ENCODE measurements at places on chromosomes 7 and 10.

DNA sequence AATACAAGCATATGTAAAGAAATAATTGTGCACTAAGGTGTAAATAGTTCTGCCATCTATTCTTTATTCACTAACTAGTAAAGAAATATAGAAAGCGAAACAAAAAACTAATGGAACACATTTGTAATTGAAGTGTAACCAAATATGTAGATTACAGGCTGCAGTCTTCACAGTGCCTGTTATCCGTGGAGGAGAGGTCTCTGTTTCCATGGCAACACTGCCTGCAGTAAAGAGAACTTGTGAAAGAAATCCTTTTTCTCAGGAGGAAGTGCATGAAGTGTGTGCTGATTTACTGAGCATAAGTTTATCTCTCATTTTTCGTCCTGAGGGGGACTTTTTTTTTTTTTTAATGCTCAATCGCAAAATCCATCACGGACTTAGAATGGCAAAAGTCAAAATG lies 102.5 kb downstream of the APBB1IP start:
- DNase-seq, result no peak

DNA sequence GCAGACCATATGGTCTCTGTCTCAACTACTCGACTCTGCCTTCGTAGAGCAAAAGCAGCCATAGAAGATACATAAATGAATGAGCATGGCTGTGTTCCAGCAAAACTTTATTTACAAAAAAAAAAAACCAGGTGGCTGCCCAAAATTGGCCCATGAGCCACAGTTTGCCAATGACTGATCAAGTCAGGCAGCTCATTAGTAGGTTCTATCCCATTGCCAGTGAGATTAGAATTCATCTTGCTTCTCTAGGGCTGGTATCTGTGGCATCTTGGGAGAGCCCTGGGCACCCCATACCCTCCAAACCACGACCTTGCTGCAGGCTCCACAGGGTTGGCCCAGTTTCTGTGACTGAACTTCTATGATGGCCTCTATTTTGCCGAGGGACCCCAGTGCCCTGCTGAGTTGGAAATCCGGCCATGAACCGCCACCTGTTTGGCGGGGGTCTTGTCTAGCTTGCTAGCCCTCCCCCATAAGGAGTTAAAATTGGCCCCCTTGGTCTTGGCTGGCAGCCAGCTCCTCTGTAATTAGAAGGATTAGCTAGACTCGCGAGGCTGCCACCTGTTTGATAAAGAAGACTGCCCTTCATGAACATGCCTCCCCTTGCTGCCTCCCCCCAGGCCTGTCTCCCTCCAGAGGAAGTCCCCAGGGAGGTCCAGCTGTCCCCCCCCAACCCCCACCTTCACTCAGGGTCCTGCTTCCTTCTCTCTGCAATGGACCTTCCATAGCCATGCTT lies 83.9 kb downstream of the CHN2 start:
- no peak for DNase-seq

DNA sequence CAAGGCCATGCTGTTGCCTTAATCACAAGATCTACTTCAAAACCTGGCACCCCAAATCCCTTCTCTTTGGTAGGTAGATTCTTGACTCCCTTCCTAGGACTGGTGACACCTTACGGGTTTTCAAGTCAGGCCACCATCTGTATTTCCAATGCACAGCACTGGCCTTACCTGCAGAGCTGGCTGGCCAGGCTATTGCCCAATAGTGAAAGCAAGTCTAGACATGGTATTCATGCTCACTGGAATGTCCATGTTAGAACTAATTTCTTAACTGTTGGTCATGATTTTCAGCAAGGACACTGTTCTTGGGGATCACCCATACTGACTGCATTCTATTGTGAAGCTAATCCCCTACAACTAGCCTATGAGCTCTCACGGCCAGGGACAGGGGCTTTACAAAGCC lies 313.1 kb upstream of the RNF32 start:
- DNase-seq, result no peak

- DNase-seq, result peak; percentile 27
Observed at GRCh38 chr10:70758757-70759514, 26.2 kb downstream of the TBATA start.

DNA sequence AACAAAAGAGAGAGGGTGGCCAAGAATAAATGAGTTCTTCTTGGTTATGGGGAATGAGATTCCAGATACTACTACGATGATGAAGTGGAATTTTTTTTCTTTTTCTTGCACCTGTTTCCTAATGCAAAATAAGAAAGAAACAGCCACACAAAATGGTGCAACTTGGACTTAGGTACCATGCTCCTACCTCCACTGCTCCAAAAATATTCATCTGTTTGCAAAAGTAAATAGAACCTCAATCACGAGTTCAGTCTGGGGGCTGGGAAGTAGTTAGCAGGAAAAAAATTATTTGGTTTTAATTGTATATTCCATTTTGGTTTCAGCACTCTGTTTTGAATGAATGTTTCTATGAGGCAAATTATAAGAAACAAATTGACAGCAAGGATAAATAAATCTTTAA lies 73.5 kb downstream of the SLC25A13 start:
- no peak for DNase-seq

DNA sequence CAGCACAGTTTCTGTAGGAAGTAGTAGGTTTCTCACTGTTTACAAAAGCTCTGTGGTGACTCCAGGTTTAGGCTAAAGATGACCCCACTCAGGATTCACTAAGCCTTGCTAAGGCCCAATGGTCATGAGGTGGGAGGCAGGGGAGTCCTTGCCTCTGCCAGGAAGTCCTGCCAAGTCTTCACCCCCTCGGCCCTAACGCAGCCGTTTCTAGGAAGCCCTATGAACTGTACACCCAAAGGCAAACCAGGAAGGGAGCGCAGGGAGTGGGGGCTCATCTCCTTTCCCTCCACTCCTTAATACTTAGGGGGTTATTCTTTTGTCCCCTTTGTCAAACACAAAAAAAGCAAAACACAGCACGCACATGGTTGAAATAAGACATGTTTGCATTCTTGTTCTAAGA lies 64.6 kb downstream of the CTBP2 start:
- no peak for DNase-seq

GRCh38 chr7:7569615-7570014 lies 2.9 kb downstream of the MIOS start:
- no peak for DNase-seq

GRCh38 chr7:19899529-19899928 lies 126.1 kb upstream of the TMEM196 start:
- DNase-seq, result no peak

GRCh38 chr7:157017603-157018327 lies 7.3 kb upstream of the MNX1 start:
- no peak for DNase-seq

GRCh38 chr7:39919646-39920045 lies 30.4 kb upstream of the CDK13 start:
- DNase-seq, result no peak

- DNase-seq, result no peak
Observed at GRCh38 chr7:55486192-55486590, 86.1 kb downstream of the VOPP1 start.

DNA sequence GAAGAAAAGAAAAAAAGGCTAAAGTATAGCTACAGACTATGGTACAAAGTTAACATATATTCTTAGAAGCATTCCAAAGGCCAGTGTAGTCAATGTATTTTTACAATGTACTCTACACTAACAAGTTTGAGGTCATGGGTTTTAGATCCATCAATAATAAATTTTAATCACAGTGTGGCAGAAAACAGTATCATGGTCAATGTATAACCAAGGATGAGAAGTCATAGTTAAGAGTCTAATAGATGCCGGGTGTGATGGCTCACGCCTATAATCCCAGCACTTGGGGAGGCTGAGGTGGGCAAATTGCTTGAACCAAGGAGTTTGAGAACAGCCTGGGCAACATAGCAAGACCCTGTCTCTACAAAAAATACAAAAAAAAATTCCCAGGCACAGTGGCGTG lies 53.1 kb downstream of the SLC16A12 start:
- no peak for DNase-seq

DNA sequence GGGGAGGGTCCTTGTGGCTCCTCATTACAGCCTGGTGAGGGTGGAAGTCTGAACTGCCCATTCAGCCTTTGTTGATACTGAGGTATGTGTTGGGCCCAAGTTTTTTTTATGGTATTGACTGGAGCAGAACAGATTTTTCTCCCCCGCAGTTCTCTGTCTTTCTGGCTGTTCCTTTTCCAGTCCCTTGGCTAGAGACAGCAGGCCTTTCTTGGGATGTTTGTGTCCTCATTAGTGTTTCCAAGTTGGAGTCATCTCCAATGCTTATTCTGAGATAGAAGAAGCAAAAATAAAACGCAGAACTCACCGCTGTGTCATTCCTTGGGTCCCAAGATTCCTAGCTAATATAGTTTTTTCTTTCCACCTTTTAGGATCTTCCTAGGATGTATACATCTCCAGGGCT lies 193.3 kb downstream of the RAMP3 start:
- no peak for DNase-seq

DNA sequence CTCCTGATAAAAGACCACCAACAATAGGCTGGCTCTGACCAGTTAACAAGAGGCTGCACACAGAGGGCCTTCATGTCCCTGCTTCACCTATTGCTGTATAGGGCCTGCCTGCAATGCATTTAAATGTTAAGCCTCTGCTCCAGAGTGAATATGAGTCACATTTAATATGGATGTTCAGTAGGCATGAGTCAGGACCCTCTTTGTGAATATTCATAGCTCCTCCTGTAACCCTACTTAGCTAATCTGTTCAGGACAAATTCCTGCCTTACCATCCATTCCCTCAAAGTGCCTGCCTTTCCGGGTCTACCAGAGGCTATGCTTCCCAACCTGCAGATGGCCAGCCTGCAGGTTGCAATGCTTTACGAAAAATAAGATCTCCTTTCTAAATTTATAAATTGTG lies 32.5 kb downstream of the ARHGAP22 start:
- DNase-seq, result no peak

DNA sequence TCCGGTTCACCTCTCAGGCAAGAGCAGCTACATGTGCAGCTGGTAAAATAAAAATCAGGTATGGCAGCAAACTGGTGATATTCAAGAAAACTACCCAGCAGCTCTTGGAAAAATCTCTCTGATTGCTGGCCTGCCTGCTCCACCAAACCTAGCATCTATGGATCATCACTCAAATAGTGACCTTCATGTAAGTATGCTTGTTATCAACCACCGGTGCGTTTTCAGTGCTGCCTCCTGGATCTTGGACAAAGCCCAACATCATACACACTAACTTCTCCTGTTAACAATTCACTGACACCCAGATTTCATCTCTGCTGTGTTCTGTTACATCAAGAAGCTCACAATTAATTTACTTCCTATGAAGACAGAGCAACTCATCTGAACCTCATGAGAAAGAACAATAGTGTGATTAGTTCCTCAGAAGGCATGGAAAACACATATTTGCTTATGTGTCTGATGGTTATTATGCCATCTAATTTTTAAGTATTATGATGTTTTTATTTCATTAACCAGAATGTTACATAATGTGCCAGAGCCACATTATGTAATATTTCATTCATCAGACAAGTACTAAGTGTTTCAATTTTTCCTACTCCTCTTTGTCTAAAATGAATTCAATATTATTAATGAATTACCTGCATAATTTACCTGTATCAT lies 8.8 kb downstream of the CDK6 start:
- DNase-seq, result no peak

- no peak for DNase-seq
Observed at GRCh38 chr7:14954035-14954434, 51.5 kb upstream of the DGKB start.

DNA sequence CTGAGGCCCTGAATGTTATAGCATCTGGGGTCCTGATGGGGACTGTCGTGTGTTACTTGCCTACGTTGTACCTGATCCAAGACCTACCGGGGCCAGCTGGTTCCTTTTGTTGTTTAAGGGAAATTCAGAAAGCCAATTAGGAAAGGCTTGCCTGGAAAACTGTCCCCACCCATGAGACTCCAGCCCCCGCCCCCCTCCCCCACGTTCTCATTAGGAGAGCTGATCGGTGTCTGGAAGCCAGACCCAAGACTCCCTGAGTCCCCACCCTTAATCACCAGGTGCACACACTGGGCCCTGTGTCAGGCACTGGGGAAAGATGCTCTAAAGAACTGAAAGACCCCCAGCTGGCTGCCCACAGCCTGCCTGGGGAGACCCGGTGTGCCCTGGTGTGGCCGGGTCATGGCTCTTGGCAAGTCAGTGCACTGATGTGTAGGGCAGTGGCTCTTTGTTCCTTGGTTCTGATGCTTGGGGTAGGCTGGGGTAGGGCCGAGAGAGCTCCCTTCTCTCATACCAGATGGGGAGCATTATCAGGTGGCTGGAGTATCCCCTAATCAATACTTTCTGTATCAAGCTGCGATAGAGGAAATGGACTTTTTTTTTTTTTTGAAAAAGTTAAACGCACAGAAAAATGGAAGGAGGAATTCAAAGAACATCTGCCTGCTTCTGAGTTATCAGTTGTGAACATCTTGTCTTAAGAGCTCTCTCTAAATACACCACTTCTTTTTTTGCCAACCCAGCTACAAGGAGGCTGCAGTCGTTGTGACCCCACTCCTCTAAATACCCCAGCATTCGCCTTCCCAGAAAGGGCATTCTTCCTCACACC lies 16.9 kb downstream of the TSPAN15 start:
- no peak for DNase-seq

GRCh38 chr7:91869661-91870060 lies 10.8 kb downstream of the MTERF1 start:
- no peak for DNase-seq

- DNase-seq, result no peak
Observed at GRCh38 chr7:75696263-75697037, 42.3 kb downstream of the HIP1 start.

GRCh38 chr10:116740971-116741370 lies 1.4 kb downstream of the HSPA12A start:
- DNase-seq, result no peak

DNA sequence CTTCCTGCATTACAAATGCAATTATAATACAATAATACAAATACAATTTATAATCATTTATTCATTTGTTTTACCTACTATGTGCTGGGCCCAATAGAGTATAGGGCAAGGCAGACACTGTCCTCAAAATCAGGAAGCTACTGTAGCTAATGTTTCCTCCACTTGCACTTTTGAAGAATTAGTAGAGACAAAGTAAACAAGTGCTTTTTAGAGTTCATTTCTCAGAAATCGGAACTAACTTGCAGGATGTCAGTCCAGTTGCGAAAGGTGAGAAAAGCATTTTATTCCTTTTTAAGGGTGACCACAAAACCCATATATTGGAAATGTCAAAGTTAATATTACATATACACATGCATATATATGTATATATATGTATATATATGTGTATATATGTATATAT lies 14.2 kb downstream of the ADRB1 start:
- DNase-seq, result no peak

DNA sequence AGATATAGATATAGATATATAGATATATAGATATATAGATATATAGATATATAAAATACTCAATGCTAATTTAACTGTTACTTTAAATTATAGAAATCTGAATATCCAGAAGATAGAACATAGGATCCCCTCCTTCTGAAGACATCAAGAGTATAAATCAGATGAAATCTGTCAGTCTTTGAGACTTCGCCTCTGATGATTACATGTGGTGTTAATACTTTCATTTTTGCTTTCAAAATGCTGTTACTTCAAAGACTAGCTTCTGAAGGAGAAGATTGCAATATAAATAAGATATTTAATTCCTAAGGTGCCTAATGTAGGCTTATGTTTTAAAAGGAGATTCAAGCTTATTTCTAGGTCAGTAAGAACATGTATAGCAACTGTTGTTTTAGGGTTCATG lies 180.4 kb downstream of the TSPAN12 start:
- no peak for DNase-seq

Measured in stimulated activated CD8-positive, alpha-beta memory T cell treated with anti-CD3 and anti-CD28 coated beads, Interleukin-12 subunit alpha, Interleukin-12 subunit beta, amount 100 ng/mL, for 4 hours (primary cell).